ENCODE measurements at places on chromosomes 6 and 20.

- DNase-seq = no peak
Observed at GRCh38 chr6:169779896-169780295, 28.5 kb downstream of the ERMARD start.

- DNase-seq = no peak
Observed at GRCh38 chr6:19137505-19137904, 699.7 kb upstream of the ID4 start.

DNA sequence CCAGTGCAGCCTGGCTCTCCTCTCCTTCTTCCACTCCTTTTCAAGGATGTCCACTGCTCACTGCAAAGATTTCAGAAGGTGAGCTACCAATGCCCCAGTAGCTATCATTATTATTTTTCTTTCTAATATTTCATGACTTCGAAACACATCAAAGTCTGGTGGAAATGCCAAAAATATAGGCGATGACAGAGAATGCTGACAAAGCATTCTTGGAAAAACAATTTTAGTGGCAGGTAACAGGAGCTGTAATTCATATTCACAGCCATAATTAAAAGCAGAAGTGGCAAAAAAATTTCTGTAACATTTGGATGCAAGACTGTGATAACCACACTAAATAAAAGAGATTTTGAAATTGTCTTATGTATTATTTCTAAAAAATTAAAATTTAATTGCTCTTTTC lies 133.6 kb downstream of the RALGAPA2 start:
- DNase-seq = no peak

DNA sequence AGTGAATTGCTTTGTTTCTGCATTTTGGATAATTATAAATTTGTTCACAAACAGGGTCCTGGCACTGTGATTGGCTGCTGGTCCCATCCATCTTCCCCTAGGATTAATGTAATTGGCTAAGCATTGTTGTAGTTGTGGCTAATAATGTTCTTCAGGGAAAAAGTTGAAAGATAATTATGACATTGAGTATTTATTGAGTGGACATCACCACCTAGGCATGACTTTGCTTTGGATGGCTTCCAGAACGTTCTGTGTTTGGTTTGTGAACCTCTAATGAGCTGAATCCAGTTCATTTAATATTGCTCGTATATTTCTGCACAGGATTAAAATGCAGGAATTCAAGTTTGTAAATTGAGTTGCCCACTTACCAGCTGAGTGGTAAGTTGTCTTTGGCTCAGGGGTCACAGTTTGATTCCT lies 55.1 kb downstream of the ARID1B start:
- DNase-seq = no peak

DNA sequence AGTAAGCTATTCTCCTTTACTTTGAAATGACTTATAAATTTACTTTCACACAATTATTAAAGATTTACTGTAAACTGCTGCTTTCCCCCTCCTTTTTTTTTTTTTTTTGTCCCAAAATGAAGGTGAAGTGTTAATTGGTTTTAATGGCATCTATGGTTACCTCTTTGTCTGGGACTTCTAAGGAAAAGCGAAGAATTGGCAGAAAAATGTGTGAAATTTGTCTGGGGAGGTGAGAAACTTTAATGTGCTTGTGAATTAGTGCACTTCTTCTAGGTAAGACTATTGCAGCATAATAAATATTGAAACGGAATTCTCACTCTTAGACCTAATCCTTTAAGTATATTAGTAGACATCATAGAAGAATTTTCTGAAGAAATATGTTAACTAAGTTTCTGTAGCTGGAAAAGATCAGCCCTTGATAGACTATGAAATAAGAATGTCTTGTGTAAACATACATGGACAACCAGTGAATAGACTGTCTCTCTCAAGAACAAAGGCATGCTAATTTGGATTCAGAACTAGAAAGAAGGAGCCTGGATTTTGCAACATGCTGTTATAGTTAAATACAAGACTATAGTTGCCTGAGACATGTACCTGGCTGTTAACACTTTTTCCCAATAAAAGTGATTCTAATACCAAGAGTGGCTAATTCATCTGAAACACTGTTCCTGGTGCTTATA lies 23.9 kb downstream of the FLRT3 start:
- no peak for DNase-seq

- no peak for DNase-seq
Observed at GRCh38 chr20:24033151-24033550, 44.6 kb upstream of the GGTLC1 start.

GRCh38 chr6:105453968-105454367 lies 51.1 kb upstream of the PREP start:
- DNase-seq = no peak

DNA sequence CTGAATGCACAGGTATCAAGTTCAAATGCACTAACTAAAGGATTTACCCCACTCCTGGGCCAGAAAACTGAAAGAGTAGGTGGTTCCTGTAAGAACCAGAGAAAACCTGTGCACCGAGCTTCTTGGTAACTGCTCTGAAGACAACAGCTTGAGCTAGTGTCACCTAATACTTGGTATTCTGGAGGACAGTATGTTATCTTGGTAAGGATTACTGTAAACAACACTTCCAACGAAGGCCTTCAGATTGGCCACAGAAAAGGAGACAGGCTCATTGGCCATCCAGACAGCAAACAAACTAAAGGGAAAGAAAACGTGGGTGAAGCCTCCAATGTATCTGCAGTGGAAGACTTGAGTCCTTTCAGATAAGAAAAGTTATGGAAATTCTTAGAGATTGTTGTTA lies 61.5 kb downstream of the GMPR start:
- DNase-seq = no peak

DNA sequence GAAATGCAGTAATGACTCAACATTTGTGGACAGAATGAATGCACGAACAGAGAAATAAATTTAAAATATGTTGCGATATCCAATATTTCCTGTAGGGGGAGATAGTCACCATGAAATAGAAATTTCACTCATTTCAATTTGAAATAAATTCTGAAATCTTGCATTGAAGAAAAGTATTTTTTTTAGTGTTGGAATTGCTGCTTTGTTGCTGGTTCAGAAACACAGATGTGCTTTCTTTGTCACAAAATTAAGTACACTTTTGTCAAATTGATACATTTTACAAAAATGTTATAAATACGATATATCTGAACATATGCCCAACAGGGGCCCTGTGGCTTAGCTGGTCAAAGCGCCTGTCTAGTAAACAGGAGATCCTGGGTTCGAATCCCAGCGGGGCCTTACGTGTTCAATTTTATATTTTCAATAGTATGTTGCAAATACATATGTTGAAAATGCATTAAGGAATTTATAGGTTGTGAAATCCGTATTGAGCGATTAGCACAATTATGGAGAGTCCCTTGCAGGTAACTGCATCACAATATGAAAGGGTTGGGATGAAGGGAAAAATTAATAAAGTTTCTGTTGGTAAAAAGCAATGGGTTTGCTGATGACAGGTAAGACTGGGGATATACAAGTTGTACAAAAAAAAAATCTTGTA lies 85.4 kb upstream of the PRSS16 start:
- DNase-seq = no peak

GRCh38 chr20:48697845-48698491 lies 129.8 kb downstream of the PREX1 start:
- DNase-seq = no peak

GRCh38 chr6:120805276-120805675 lies 529.0 kb downstream of the TBC1D32 start:
- DNase-seq = no peak

GRCh38 chr6:19142275-19142674 lies 694.9 kb upstream of the ID4 start:
- DNase-seq = no peak

DNA sequence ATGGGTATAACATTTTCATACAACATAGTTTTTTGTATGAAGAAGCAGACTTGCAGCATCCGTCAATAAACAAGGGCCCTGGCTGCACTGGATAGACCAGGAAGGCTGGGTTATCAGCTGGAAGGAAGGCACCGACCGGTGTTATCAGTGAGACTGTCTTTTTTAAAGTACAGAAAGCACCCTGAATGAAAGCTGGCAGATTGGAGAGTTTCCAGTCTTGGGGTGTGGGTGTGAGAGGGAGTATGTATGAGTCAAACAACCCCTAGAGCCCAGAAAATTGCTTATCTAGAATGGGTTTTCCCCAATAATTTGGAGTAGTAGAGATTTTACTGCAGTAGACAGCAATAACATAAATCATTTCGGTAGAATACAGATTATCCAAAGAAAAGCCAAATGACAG lies 42.4 kb downstream of the TXLNB start:
- no peak for DNase-seq

DNA sequence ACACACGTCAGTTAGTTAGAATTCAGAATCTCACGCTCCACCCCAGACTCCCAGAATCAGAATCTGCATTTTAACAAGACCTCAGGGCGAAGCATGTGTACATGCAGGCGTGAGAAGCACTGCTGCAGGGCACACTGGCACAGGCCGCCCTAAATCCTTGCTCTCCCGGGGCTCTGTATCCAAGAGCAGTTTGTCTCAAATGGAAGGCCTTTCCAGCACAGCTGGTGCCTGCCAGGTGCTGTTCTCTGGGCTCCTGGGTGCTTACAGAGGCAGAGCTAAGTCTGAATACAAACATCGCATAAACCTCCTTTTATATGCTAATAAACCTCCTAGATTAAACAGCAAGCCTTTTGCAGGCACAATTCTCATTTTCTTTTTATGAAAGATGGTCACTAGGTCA lies 119.1 kb upstream of the CD93 start:
- DNase-seq = no peak

DNA sequence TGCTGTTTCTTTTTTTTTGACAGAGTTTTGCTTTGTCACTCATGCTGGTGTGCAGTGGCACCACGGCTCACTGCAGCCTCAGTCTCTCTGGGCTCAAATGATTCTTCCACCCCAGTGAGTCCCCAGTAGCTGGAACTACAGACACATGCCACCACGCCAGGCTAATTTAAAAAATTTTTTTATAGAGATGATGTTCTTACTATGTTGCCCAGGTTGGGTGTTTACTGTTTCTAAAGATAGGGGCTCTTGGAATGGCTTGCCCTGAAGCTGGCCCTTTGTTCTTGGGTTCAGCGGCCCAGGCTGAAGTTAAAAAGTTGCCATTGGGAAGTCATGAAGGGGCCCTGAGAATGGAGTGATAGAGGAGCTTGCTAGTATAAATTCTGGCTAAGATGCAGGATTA lies 16.5 kb downstream of the RALGAPB start:
- no peak for DNase-seq

DNA sequence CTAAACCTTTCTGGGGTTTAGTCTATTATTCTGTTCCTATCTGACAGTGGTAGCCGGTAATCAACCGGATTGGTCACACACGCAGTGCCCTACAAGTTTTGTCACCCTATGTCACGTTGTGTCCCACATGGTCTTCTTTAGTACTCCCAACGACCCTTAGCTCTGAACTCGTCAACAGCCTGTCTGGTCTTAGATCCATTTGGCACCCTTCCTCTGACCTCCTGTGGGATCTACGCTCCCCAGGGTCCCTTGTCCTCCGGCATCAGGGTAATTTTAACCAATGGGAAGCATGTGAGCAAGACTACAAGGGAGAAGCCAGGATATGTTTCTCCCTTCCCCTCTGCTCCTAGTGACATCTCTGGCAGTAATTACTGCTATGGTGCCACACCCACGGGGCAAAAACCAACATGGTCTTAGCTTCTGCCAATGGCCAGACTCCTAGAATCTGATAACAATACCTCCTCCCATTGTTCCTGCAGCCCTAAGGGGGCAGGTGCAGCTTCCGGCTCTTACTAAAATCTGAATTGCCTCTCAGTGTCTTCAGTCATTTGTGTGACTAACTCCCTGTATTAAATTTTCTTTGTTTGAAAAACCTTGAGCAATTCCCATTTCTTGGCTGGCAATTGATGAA lies 56.6 kb downstream of the MAFB start:
- DNase-seq = no peak

GRCh38 chr6:67971812-67972211 lies 663.3 kb upstream of the ADGRB3 start:
- no peak for DNase-seq

- DNase-seq = no peak
Observed at GRCh38 chr20:62567246-62568044, 74.9 kb upstream of the SLCO4A1 start.

GRCh38 chr6:169689287-169689686 lies 12.5 kb downstream of the WDR27 start:
- no peak for DNase-seq

DNA sequence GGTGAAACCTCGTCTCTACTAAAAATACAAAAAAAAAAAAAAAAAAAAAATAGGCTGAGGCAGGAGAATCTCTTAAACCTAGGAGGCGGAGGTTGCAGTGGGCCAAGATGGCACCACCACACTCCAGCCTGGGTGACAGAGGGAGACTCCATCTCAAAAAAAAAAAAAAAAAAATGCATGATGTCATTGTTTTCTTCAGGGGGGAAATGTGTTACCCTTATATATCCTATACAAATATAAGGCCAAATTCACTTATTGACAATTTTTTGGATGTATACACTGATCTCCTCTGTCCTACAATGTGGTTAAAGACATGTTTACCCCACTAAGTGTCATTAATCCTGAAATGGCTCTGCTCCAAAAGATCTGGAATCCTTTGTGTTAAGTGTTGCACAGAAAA lies 73.1 kb downstream of the TPBG start:
- DNase-seq = no peak

- DNase-seq = no peak
Observed at GRCh38 chr6:125546841-125547251, 202.6 kb upstream of the HEY2 start.

DNA sequence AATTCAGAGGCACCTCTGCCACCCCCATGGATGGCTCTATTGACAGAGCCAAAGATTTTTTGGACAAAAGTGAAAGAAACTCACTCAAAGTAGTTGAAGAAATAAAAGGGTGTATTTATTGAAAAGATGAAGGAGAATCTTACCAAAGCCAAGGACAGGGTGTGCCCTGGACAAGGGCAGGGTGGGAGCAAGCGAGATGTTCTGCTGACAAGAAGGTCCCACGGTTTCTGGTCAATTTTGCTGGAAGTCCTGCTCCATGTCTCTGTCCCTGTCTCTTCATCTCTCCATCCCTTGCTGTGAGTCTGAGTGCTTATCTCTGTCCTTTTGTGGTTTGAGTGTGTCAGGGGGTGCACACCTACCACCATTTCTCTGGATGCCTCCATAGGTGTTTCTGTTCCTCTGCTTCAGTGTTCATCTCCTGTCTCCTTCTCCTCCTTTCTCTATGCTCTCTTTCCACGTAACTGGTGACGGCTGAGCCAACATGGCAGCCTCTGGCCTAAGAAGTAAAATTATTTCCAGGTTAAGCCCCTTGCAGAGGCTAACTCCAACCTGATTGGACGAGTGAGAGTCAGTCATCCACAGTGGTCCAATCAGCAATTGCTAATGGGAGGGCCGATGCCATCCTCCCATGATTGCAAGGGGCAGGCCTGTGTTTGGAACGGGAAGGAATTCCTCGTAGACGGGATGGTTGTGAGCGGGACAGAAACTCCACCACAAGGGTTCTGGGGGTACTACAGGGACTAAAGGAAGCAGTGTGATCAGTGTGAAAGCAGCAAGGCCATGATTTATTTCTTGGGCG lies 502.1 kb upstream of the CDH4 start:
- DNase-seq = no peak

- no peak for DNase-seq
Observed at GRCh38 chr6:18262702-18263417, 1.5 kb downstream of the DEK start.

- no peak for DNase-seq
Observed at GRCh38 chr6:84340422-84340821, 113.0 kb upstream of the CEP162 start.

GRCh38 chr6:12395898-12396297 lies 105.7 kb downstream of the EDN1 start:
- DNase-seq = no peak

GRCh38 chr6:158972241-158973233 lies 27.5 kb downstream of the RSPH3 start:
- DNase-seq = no peak
